PC-9 (cell line): ENCODE measurements at places on chromosomes 4 and X.

- H3K4me1 ChIP-seq: no peaks in the 10 kb centered on the region
- H3K27me3 ChIP-seq: no peaks in the 10 kb centered on the region
- no peak overlapping the region for H3K27ac ChIP-seq
- H3K4me3 ChIP-seq: no peak overlapping the region
- no peak for DNase-seq
- no peaks in the 10 kb centered on the region for H3K36me3 ChIP-seq
Observed at GRCh38 chr4:3336382-3337356, 43.8 kb downstream of the RGS12 start.

- no peak overlapping the region for H3K27ac ChIP-seq
- no peak for DNase-seq
- no peaks in the 10 kb centered on the region for H3K36me3 ChIP-seq
- no peaks in the 10 kb centered on the region for H3K4me1 ChIP-seq
Observed at GRCh38 chr4:110510955-110511544, 35.1 kb downstream of the ENPEP start.

DNA sequence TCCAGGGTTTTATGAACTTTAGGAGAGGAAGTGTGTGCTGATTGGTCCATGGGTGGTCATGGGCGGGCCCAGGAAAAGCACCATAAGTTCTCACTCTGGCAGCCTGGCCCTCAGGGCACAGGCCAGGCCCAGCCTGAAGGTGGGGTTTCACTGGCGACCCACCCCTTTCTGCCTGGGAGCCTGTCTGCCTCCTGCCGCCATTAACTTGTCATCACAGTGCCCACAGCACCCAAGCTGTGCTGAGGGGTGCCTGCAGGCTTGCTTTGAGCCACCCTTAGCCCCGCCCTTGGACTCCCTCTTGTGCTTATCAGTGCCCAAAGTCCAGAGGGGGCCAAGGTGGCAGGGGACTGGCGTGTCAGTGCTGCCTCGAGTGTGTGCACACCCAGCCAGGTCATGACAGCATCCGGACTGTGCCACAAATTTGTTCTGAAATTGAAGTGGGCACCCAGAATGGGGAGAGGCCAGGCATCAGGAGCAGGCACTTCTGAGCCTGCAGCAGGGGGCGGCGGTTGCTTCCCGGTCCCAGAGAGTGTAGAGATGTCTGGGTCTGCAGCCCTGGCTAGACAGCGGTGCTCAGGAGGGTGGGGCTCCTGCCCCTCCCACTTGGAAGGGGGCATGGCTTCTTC lies 455.6 kb downstream of the TMA16 start:
- no peak for DNase-seq
- H3K27ac ChIP-seq: no peak overlapping the region
- no peaks in the 10 kb centered on the region for H3K4me1 ChIP-seq
- no peaks in the 10 kb centered on the region for H3K36me3 ChIP-seq

DNA sequence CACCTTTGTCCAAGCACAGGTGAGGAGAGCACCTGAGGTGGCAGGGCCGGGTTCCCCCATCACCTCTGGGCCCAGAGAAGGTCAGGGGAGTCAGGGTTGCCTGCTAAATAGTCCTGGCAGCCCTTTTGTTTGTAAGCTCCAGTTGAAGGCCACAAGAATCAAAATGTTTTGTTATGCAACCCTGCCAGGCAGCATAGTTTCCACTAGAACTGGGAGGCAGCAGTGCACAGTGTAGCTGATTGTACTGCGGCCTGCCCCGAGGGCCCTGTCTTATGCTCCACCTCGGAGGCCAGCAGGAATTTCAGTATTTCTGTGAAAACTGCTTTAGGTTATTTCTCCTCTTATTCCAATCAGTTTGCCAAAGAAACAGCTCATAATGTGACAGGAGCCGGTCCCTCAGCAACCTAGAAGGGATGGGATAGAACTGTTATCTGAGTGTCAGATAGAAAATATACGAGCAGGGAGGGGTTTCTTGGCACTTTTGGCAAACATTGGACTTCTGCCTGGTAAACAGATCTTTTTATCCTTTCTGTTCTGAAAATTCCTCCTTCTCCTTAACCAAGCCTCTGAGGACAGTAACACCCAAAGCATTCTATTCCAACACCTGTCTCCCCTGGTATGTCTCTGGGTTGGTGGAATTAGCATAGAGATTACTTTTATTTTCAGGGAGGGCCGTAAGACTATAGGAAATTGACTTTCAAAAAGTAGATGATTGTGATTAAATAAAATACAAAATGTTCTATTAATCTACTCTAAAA lies 93.6 kb downstream of the LNX1 start:
- H3K4me1 ChIP-seq: no peaks in the 10 kb centered on the region
- no peak overlapping the region for H3K4me3 ChIP-seq
- no peak overlapping the region for H3K27ac ChIP-seq
- no peaks in the 10 kb centered on the region for H3K27me3 ChIP-seq
- DNase-seq: no peak
